CD8-positive, alpha-beta T cell (primary cell): ENCODE measurements at places on chromosomes 3 and 15. TPM values are rescaled to one million over a fixed set of nuclear protein-coding genes. Genes with fewer than 3 reads are reported as not detected.
A peak's percentile ranks its signal among the peaks of the same experiment; 100 is the strongest.

CHP1 gene
- 25.6 TPM for total RNA-seq

DUSP7 gene
- total RNA-seq = 5.6 TPM

- DNase-seq = no peak
Observed at GRCh38 chr3:47421741-47422649, 41.2 kb downstream of the PTPN23 start.

TMEM266 gene
- not detected for total RNA-seq

GRCh38 chr3:71760140-71760539 lies 6.5 kb downstream of the GPR27 start:
- DNase-seq = no peak

LMLN gene
- total RNA-seq = 4.4 TPM

GRCh38 chr15:66452420-66452819 lies 45.1 kb downstream of the SNAPC5 start:
- no peak for DNase-seq

DNA sequence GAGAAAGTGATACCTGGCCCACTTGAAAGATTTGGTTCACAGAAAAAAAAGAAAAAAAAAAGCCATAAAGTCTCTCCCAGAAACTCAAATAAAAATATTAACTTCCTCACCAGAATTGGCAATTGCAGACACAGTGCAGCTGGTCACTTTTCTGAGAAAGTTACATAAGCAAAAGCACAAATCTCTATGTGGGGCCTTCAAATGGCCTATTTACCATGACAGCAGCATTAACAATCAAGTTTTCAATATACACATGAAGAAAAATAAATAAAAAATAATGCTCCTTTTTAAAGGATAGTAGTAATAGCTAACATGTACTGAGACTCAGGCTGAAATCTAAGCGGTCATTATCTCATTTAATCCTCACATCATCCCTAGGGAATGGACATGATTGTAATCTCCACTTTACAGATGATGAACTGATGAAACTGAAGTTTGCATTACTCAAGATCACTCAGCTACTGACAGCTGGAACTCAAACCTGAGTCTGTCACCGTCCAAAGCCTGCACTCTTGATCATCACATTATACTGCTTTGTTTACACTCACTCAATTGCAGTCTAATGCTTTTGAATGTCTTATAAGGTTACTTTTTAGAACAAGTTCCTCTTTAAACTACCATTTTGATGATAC lies 3.3 kb downstream of the NPTN start:
- no peak for DNase-seq

MYD88 gene
- total RNA-seq = 32.7 TPM

- no peak for DNase-seq
Observed at GRCh38 chr3:62859203-62859791, 15.9 kb downstream of the CADPS start.

DNA sequence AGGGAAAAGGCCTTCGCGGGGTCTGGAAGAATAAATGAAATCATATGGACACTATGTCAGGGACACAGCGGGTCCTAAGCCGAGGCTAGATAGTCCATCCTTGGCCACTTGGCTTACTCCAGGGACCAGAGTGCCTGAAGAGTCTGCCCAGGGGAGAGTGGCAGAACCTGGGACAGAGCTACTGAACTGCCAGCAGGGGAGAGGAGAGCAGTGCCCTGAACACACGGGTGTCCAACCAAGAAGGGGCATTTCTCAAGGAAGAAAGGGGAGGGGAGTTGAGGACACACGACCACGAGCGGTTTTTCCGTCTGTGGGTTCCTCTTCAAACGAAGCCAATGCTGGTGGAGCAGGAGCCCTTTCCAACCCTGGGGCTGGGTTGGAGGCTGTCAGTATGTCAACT lies 1.0 kb downstream of the ACAN start:
- DNase-seq = no peak

DUOX1 gene
- total RNA-seq = not detected

ST3GAL6 gene
- total RNA-seq = not detected

- no peak for DNase-seq
Observed at GRCh38 chr3:133948131-133948810, 52.6 kb upstream of the RAB6B start.

GRCh38 chr3:12706504-12707253 lies 42.8 kb upstream of the RAF1 start:
- peak; percentile 53 for DNase-seq

DNA sequence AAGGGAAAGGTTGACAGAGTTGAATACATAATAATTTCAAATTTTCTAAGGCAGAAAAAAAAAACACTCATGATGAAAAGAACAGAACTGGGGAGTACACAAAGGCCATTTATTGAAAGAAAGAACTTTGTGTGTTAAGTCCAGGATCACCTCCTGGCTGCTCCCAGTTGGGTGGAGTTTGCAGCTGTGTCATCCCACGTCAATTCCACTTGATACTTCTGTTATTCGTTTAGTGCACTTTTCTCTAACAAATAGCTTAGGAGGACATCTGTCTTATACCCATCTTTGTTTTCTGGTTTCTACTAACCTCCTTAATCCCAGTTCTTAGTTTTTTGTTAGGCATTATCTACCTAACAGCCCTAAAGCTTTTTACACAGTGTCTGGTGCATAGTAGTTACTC lies 44.7 kb downstream of the SGO1 start:
- DNase-seq = no peak

CCR5 gene
- total RNA-seq = 7.5 TPM

DNA sequence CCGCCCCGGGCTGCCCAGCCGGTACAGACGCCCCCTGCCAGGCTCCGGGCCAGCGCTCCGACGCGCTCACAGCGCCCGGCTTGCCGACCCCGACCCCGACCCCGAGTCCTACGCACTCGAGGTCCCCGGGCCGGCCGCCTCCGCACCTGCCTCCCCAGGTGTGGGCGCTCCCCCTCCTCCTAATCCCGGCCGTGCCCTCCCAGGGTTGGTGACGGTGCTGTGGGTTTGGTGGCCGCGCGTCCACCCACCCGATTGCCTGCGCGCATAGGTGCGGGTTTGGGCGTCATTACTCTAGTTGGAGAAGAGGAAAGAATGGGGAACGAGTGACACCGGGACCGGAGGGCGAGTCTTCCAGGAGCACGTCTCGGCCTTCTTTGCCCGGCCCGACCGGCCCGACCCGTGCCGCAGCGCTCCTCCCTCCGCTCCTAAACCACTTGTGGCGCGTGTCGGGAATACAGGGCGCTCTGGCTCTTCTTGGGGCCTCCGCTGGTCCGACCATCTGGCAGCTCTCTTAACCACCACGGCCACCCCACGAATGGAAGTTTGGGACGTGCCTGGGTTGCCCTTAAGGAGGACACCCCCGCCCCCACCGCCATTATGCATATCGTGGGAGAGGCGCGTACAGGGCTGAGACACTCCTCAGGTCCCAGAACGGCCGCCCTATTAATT lies 810 bp upstream of the THRB start:
- DNase-seq = no peak

GRCh38 chr3:61443886-61444285 lies 117.5 kb upstream of the PTPRG start:
- DNase-seq = no peak

UROC1 gene
- not detected for total RNA-seq

DNA sequence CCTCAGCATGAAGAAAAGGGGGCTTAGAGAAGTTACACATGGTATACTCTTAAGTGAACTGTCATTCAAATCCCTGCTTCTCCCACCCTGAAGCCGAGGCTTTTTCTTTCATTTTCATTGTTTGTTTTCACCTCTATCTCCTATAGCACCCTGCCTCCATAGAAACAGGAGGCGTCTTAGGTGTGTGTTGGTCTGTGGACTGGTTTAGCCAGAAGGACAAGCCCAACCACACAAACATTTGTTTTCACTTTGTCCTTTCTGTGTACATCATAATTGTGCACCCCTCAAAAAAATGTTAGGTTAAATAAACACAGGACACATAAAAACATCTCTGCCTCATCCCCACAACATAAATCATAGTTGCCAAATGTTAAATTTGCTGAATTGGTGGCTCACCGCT lies 73.3 kb upstream of the UBE2E2 start:
- no peak for DNase-seq

DNA sequence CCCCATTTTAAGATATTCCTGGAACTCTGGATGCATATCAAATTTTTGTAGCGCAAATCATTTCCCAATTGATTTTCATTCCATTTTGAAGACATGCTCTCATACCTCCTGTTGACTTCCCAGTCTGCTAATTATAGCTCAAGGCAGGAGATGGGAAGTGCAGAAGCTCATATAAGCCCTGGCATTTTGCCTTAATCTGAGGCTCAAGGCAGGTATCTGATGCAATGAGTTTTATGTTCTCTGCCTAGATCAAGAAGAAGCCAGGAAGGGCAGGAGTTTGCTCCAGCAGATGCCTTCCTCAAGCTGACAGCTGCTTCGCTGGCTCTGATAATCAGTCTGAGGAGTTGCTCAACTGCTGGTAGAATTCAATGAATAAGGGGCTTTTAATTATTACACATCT lies 65.6 kb upstream of the NEDD4 start:
- DNase-seq = no peak

DNA sequence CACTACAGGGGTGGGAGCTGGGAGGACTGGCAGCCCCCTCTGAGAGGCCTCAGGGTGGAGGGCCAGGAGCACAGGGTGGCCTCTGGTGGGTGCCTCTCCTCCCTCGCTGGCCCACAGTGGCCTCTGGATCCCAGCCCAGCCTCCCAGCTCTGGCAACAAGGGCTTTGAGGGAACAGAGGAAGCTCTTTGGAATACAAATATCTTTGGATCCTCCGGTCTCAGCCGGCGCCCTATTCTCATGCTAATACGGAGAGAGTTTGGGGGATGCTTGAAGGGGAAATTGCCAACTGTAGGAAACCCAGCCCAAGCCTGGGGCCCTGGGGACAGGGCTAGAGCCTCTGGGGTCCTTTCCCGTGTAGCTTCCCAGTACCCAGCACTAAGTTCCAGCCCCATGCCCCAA lies 33.4 kb upstream of the INSYN1 start:
- DNase-seq = no peak

GRCh38 chr3:44992555-44993470 lies 16.8 kb downstream of the EXOSC7 start:
- no peak for DNase-seq

- DNase-seq = no peak
Observed at GRCh38 chr3:128415200-128415772, 51.4 kb downstream of the DNAJB8 start.

DNA sequence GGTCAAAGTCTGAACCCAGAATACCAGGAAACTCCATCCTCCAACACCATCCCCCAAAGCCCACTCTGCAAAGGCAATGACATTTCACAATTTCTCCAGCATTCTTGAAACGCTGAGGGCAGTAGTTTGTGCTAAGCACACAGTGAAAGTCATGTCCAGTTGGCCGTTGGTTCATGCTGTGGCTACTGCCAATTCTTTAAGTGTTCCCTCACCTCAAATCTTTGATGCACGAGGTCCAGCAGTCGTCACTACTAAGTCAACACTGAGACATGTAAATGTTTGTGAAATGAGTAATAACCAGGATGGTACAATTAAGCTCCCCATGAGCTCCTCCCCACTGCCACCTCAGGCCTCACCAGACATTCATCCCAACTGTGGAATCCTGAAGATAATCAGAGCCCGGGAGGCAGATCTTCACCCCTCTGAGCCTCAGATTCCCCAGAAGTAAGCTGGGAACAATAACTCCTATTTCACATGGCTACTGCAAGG lies 7.0 kb downstream of the SUCLG2 start:
- DNase-seq = no peak

GABRB3 gene
- 0.11 TPM for total RNA-seq
